Progenitor cell of endocrine pancreas (in vitro differentiated cells): ENCODE measurements at places on chromosomes 16 and 17.

GRCh38 chr17:63798572-63799106 lies 24.7 kb downstream of the DDX42 start:
- H3K27ac ChIP-seq: no peak overlapping the region
- no peaks in the 10 kb centered on the region for H3K4me1 ChIP-seq

- no peak overlapping the region for H3K27ac ChIP-seq
- peaks cover 12% of the 10 kb centered on the region for H3K4me1 ChIP-seq
- H3K27me3 ChIP-seq: peaks cover 16% of the 10 kb centered on the region
- DNase-seq: no peak
Observed at GRCh38 chr17:73663614-73664013, 19.4 kb upstream of the SDK2 start.

DNA sequence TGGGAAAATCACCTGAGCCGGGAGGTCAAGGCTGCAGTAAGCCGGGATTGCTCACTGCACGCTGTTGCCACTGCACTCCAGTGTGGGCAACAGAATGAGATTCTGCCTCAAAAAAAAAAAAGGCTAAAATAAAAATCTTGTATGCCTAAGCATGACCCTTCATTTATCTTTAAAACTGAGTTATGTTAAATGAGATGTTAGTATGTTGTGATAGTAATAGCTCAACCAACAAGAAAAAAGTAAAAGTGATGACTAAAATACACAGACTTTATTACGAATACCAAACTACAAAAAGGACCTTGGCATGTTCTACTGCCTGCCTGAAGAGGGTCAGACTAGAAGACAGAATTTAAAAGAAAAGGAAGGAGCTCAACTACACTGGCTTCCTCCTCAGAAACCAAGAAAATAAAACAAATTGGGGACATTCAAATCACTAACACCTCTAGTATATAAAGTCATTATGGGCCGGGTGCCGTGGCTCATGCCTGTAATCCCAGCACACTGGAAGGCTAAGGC lies 4.4 kb downstream of the SMURF2 start:
- no peak overlapping the region for H3K27ac ChIP-seq
- H3K4me3 ChIP-seq: no peak overlapping the region
- H3K4me1 ChIP-seq: peaks cover 25% of the 10 kb centered on the region
- no peaks in the 10 kb centered on the region for H3K27me3 ChIP-seq
- DNase-seq: no peak
- peaks cover 7% of the 10 kb centered on the region for H3K36me3 ChIP-seq

DNA sequence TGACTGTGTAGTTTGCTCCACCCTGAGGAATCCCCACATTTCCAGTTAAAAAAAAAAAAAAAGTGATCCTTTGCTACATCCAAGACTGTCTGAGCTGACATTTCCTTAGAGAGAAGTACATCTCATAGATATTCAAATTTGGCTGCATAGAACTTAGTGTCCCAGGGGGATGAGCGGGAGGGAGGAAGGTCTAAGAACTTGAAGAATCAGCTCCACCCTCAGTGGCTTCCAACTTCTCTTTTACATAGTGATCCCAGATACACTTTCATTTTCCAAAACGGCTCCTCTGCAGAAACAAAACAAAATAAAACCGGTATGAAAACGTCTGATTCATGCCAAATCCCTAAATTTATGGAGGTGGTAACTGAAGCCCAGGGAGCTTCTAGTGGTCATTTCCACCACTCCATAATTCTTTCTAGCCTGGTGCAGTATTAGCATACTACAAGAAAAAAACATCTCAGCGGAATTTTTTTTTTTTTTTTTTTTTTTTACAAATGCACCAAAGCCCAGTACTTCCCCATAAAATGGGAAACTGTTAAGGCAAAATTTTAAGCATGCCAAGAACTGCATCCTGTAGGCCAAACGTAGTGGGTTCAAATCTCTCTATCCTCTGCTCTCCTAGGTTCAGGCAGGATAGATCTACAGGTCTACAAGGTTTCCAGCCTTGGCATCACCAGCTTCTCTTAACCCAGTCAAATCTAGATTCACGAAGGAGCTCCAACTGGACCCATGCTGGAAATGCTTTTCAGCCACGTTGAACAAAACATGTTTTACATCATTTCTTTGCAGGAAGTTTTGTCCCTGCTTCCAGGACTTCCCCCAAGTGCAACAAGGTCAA lies 29.3 kb downstream of the MAF start:
- peaks cover under 1% of the 10 kb centered on the region for H3K4me1 ChIP-seq
- no peaks in the 10 kb centered on the region for H3K36me3 ChIP-seq
- no peak overlapping the region for H3K27ac ChIP-seq
- DNase-seq: no peak
- peaks cover 39% of the 10 kb centered on the region for H3K27me3 ChIP-seq

GRCh38 chr16:6852643-6853225 lies 479.9 kb upstream of the RBFOX1 start:
- no peaks in the 10 kb centered on the region for H3K4me1 ChIP-seq
- DNase-seq: no peak
- H3K27ac ChIP-seq: no peak overlapping the region

DNA sequence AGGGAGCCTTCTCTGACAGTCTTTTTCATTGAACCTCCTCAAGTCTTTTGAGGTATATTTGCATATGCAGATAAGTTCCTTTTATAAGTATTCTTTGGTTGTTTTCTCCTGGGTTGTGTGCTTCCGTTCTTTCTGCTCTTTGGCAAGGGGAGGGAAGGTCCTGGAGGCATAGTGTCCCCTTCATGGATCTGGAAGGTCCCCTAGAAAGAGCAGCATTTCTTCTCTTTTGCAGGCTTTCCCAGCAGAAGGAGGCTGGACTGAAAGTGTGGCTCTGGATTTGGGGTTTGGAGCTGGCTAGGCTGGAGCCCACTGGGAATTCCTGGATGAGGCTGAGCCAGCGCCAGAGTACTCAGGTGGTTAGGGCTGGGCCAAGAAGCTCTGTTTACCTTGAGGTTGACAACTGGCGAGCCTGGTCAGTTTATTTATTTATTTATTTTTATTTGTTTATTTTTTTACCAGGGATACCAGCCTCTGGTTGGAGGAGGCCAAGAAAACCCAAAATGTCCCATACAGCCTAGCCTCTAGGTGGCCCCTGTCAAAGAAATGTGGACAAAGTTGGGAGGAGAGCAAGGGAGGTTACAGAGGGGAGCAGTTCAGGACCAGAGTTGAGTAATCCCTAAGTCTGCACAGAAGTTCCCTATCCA lies 5.4 kb upstream of the TOP2A start:
- H3K27me3 ChIP-seq: no peaks in the 10 kb centered on the region
- peaks cover 6% of the 10 kb centered on the region for H3K4me1 ChIP-seq
- H3K4me3 ChIP-seq: no peak overlapping the region
- no peak for DNase-seq
- H3K36me3 ChIP-seq: no peaks in the 10 kb centered on the region
- peak overlapping the region; percentile 18 for H3K27ac ChIP-seq
